ENCODE measurements at places on chromosomes 5 and 9.

DNA sequence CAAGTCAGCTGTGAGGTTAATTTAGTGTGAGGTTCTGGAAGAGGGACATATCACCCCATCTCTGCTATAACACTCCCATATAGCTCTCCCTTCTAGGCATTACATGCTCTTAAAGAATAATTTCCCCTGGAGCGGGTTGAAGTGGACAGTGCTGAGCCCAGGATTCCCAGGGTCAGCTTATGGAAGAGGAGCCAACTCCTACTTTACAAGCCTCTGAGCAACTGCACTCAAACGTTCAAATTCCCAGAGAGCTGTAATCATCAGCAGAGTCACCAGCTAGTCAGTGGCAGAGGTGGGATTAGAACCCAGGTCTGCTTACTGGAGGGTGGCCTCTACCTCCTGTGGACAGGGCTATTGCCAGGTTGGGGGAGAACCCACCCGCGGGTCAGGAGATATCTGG is 1.4 kb downstream of the NEURL1B start:
- no peak for DNase-seq

GRCh38 chr5:104646416-104646815 is 1083.8 kb upstream of the NUDT12 start:
- no peak for DNase-seq

DNA sequence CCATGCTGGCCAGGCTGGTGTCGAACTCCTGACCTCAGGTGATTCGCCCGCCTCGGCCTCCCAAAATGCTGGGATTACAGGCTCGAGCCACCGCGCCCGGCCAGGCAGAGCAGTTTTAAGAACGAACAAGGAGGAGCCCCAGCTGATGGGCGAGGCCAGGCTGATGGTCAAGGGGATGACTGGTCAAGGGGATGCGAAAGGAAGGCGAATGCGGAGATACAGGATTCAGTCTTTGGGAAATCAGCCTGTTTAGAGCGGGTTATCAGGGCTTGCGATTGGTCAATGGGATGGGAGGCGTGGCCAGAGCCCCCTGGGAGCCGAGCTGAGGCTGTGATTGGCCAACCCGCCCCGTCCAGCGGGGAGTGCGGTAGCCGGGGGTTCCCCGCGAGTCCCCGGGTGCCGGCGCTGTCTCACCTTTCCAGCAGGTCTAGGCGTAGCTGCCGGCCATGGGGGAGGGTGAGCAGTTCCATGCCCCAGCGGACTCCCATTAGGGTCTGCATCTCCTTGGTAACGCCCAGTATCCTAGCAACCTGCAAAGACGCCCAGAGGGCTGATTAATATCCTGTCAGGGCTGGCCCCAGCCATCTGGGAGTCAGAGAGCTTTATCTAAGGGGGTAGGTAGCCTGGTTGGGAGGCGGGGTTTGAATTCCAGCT is 7.5 kb upstream of the TOR2A start:
- no peak for DNase-seq

DNA sequence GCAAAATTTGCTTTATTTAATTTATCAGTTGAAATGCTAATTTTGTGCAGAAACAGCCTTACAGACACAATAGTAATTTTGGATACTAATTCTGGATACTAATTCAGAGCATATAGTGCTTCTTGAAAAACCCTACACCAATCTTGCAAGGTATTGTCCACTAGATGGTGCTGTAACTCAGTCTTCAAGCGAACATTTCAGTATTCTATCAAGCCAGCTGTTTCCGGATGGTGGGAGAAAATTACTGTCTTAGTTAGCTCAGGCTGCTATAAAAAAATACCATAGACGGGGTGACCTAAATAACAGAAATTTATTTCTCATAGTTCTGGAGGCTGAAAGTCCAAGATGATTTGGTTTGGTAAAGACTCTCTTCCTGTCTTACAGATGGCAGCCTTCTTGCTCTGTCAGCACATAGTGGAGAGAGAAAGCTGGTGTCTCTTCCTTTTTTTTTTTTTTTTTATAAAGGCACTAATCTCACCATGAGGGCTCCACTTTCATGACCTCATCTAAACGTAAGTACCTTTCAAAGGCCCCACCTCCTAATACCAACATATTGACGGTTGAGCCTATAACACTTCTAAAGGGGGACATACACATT is 1306.5 kb upstream of the CDH9 start:
- DNase-seq: peak; percentile 28

- DNase-seq: no peak
Observed at GRCh38 chr5:2752821-2753439, 1.5 kb upstream of the IRX2 start.

All from NCI-H1092 (cell line).